ENCODE measurements at places on chromosomes 16 and 17. TPM values are rescaled to one million over a fixed set of nuclear protein-coding genes. Genes with fewer than 3 reads are reported as not detected.

GRCh38 chr17:3738562-3739295 lies 15.0 kb downstream of the HASPIN start:
- DNase-seq = no peak

DNA sequence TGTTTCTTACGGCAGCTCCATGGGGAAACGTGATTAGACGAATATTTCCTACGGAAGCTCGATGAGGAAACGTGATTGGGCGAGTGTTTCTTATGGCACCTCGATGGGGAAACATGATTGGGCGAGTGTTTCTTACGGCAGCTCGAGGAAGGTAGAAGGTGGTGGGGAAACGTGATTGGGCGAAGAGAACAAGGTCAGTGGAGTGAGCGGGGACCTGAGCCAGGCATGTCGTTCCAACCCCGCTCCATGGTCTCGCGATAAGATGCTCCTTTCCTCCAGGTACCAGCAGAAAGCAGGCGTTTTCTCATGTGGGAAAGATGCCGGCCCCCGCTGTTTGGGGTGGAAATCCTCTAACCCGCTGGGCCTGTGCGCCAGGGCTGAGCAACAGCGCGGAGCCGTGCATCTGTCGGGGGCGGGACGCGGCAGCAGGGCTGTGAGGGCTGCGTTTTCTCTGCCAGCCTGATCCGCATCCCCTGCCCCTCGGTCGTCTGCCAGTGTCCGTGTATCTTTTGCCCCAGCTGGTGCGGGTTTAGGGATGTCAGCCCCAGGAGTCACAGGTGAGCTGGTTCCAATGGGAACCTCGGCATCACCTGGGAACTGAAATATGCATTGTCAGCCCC lies 25.6 kb upstream of the DOC2B start:
- no peak for DNase-seq

DNA sequence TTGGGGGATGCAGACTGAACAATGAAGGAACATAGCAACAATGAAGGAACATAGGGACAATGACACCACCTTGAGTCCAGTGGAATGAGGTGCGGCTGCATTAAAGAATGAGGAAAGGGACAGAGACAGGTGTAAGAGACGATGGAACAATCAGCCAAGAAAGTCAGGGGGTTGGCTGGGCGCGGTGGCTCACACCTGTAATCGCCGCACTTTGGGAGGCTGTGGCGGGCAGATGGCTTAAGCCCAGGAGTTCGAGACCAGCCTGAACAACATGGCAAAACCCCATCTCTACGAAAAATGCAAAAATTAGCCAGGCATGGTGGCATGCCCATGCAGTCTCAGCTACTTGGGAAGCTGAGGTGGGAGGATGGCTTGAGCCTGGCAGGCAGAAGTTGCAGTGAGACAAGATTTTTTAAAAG lies 13.6 kb upstream of the CBFB start:
- DNase-seq = no peak

Gene TRAPPC1
- 39.9 TPM for total RNA-seq

DNA sequence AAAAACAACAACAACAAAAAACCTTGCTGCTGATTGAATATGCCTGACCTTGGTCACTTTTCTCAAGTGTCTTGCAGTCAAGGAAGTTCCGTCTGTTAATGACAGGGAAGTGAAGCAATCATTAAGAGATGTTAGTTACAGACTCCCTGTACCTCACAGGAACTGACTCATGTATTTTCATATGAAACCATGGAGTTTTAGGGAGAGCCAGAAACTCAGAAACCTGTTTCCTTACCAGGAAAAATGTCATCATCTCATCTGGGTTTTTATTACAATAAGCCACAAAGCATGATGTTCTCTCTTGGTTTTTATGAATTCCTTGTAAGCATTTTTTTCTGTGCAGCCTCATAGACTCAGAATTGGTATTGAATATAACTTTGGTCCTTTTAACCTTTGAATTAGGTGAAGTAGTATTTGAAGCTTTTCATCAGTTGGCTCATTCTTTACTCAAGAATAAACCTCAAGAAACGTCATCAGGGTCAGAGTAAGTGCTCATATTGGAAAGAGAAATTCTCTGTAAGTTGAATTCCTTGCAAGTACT lies 10.3 kb downstream of the LYRM1 start:
- DNase-seq = peak; percentile 83

Gene CDK3
- total RNA-seq = 1.4 TPM

- no peak for DNase-seq
Measured at GRCh38 chr17:15121426-15121825, 143.7 kb downstream of the PMP22 start.

- no peak for DNase-seq
Measured at GRCh38 chr16:85615014-85615851, 2.1 kb downstream of the GSE1 start.

Gene IL21R
- 1.1 TPM for total RNA-seq

Gene RHBDL1
- total RNA-seq = not detected

DNA sequence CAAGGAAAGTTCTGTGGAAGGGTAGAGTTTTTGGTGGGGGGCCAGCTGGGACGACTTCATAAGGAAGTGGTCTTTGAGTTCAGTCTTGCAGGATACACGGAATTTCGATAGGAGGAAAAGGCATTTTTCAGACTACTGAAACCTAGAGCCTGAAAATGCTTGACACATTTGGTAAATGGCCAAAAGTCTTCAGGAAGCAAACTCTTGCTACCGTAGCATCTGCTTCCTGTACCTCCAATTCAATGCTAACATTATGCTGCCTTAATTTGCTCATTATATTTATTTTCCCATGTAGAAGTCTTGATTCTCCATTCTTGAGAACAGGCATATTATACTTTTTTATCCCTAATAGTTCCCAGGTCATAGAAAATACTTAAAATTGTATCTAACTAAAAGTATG lies 129.3 kb upstream of the MED13 start:
- DNase-seq = no peak

DNA sequence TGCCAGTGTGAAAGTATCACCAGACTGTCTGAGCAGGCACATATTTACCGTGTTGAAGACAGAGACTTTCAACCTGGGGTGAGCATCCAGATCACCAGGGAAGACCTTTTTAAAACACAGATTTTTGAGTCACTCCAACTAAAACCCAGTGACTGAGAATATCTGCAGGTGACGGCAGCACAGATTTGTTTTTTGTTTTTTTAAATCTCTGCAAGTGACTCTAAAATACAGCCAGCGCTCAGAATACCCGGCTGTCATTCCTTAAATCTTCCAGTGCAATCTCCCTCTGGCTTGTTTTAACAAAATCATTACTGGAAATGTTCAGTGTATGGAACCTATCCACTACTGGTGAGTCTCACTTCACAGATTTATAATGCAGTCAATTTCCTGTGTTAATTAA lies 19.3 kb upstream of the INPP5K start:
- DNase-seq = no peak

Gene ZSCAN10
- not detected for total RNA-seq

DNA sequence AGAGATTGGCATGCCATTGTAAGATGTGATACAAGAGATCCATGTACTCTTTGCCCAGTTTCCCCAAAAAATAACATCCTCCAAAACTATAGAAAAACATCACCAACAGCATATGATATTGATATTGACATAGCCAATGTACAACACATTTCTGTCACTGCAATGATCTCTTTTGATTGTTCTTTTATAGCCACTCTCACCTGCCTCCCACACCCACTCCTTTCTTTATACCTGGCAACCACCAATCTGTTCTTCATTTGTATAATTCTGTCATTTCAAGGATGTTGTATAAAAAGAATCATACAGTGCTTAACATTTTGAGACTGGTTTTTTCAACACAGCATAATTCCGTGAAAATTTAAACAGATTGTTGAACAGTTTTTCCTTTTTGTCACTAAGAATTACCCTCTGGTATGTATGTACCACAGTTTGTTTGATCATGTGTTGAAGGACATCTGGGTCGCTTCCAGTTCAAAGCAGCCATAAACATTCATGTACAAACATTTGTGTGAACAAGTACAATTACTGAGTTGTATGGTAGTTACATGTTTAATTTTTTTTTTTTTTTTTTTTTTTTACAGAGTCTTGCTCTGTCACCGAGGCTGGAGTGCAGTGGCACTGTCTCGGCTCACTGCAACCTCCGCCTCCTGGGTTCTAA lies 9.9 kb downstream of the KRTAP9-1 start:
- no peak for DNase-seq

DNA sequence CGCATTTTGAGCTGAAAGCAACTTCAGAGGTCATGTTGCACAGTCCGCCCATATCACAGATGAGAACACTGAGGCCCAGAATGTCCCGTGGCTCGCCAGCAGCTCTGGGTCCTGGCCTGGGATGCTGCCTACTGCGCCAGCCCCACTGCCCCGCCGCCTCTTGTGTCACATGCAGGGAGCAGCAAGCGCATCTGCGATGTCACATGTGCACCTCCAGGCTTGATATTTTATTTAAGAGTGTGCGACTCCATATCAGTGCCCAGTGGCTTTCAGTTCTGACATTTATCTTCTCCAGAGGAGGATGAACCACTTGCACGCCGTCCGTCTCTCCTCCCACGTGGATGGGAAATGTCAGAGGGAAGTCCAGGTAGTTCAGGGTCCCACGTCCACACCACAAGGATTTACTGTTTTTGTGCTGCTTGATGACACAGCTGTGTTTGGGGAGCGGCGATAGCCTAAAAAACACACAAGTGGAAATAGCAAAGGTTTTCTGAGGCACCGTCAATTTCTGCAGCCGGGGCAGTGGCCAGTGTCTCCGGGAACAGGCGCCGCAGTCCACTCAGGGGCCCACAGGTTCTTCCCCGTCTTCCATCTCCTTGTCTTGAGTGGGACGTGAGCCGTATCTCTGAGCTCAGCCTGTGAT lies 7.0 kb upstream of the RBFOX3 start:
- DNase-seq = no peak

DNA sequence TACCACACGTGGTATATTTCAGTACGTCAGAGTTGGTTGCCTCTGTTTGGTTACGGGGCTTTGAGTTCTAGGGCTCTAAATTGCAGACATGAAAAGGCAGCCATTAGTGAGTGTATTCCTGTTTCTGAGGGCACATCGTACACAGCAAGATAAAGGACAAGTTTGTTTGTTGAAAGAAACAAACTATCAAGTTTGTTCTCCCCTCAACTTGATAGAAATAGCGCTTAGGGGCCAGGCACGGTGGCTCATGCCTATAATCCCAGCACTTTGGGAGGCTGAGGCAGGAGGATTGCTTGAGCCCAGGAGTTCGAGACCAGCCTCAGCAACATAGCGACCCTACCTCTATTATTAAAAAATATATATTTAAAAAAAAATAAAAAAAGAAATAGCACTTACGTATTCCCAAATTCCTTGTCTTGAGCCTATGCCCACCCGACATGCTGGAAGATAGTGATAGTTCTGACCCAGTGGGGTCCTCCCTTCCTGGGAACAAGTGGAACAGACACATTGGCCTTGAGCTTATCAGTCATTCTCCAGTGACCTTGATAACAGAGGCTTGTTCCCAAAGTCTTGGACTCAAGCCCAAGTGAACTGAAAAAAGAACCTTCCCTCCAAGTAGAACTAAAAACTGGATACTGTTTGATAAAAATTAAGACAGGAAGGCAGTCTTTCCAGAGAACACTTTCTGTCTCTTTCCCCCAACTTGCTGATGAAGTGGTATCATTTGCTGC lies 139.9 kb upstream of the CACNG3 start:
- DNase-seq = no peak

Gene CLEC18C
- total RNA-seq = not detected

Gene ZP2
- not detected for total RNA-seq

Gene SARM1
- total RNA-seq = 9.0 TPM

GRCh38 chr17:6099492-6099891 lies 29.3 kb downstream of the WSCD1 start:
- DNase-seq = no peak

- DNase-seq = no peak
Measured at GRCh38 chr16:46883353-46883689, 841 bp upstream of the GPT2 start.

- no peak for DNase-seq
Measured at GRCh38 chr16:66127459-66128370, 238.8 kb upstream of the CDH5 start.

DNA sequence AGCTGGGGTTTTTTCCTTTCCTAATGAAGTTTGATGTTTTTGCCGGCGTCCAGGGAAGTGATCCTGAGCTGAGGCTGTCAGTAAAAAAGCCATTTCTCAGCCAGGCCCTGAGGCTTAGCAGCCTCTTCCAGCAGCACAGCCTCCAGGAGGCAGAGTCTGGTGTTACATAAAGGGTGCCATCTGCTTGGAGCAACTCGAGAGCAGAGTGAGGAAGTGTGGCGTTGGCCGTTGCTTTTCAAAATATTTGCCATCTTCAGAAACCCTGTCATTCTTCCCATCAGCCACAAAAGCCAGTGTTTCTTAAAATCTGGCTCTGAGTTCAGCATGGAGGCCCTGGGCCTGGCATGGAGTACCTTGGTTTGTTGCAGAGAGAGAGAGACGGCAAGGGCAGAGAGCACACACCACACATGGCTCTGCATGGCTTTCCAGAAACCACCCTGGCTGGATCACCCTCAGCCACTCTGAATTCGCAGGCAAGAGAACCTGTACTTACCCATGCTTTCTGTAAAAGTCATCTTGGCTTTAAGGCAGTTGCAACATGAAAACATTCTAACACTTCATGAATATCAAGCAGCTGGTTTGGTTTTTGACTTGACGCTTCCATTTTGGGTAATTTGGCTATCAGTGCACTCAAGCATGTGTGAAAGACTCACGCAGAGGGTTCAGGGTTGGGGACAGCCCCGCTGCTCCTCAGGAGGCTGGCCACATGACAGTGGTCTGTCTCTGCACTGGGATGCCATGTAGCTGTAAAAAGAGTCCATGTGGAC lies 21.0 kb downstream of the PMM2 start:
- no peak for DNase-seq
